SW 1271 (cell line): ENCODE measurements at places on chromosomes 5 and 9.

- DNase-seq, result no peak
Observed at GRCh38 chr9:98404237-98404636, 148.8 kb upstream of the TBC1D2 start.

DNA sequence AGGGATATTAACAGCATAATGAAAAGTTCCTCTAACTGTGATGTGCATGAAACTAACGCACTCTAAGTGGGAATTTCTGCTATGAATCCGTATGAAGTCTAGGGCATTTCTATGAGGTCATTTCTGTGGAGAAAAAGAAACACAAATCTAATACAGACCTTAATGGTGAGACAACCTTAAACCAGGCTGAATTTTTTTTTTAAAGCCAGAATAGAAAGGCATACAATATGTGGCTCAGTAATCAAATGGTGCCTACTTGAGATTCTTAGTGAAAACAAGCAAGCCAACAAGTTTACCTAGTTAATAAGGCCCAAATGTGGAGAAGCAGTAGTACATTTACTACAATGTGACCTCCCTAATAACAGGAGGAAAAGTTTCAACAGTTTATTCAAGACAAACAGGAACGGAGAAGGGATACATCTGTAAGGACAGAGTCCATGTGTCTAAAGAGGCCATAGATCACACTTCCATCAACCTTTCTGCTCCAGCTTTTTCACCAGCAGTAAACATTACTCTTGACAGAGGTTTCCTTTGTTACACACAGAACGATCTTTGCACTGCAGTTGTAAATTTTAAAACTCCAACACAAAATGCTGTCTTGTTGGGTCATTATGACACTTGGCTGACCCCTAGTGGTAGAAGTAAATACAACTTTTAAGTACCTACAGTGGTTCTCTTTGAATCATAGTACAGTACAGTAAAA is 26.2 kb downstream of the CARNMT1 start:
- DNase-seq, result peak; percentile 22

GRCh38 chr9:4741365-4742089 is 525 bp upstream of the AK3 start:
- DNase-seq, result no peak

GRCh38 chr9:126232461-126232860 is 94.2 kb upstream of the MVB12B start:
- DNase-seq, result no peak

GRCh38 chr9:83299094-83299493 is 236.2 kb upstream of the RASEF start:
- DNase-seq, result no peak

- no peak for DNase-seq
Observed at GRCh38 chr5:93151121-93151520, 429.9 kb downstream of the NR2F1-AS1 start.
